ENCODE measurements at places on chromosomes 4 and X.

- DNase-seq = no peak
These were observed 38.5 kb downstream of the GPM6A start for GRCh38 chr4:175773566-175773965.

DNA sequence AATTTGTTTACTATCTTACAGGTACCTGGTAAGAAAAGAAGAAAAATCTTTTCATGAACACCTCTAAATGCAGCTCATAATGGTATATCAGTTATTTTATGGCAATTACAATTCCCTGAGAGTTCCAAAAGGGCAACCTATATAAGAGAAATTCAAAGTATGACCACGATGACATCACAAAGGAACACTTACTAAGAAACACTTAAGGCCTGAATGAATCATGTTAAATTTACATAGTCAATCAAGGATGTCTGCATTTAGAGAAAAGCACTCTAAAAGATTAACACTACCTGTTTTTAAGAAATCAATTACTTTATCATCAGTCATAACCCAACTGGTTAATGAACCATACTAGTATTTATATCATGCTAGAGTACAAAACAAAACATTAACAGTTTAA, 63.9 kb downstream of the LCORL start:
- no peak for DNase-seq

- no peak for DNase-seq
These were observed 18.2 kb downstream of the HAND2 start for GRCh38 chr4:173511787-173512361.

DNA sequence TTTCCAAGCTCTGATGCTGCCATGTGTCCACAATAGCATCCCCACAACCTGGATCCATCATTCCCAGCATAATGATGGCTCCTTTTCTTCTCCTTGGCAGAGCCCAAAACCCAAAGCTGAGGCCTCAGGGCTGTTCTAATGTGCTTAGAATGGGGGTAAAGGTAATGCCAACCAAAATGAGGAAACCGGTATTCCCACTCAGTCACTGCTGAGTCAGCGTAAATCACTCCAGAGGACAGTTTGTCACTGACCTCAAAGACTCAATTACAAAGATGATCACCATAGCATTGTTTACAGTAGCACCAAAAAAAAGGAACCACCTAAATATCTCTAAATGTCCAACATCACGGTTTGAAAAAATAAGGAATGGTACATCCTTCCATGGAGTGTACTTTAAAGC, 41.2 kb downstream of the OTOP1 start:
- no peak for DNase-seq

DNA sequence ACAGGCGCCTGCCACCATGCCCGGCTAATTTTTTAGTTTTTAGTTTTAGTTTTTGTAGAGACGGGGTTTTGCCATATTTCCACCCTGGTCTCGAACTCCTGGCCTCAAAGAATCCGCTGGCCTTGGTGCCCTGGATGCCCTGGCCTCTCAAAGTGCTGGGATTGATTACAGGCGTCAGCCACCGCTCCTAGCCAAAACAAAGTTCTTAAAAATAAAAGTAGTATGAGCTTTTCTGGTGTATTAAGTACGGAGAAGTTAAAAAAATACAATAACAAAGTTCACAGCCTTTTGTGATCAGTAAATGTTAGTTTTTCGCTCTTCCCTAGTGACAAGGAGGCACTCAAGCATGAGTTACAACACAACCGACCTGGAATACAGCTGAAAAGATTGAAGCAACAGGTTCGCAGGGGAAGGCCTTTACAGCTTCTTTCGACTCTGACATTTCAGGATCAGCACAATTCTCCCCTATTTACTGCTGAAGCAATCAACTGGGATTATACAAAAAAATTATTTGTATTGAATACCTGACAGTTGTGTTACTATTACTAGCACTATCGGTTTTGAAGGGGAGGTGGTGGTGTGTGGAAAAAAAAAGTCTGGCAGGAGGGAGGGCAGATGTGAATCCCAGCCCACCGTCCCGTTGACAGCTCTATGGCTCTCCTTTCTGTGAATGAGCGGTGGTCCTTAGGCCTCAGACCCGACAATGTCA, 893 bp upstream of the METAP1 start:
- DNase-seq = no peak

- DNase-seq = no peak
These were observed 17.2 kb upstream of the DCAF4L1 start for GRCh38 chr4:41964401-41964800.

DNA sequence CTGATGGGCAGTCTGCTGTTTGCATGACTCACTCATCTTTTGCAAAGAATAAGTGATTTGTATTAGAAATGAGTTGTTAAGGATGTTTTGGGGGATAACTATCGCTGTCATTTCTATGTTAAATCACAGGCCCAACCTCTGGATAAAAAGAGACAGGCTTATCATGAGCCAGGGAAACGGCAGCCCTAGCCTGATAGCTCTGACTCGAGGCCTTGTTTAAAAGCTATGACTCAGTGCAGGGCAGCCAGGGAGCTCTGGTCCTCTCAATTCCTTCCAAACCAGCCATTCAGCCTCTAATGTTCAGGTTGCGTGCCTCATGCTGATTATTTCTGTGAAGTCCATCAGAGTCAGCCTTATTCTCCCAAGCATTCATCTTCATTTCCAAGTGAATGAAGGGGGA, 305.9 kb upstream of the HAND2 start:
- no peak for DNase-seq

GRCh38 chrX:29851857-29852605, 363.3 kb upstream of the MAGEB2 start:
- DNase-seq = no peak

DNA sequence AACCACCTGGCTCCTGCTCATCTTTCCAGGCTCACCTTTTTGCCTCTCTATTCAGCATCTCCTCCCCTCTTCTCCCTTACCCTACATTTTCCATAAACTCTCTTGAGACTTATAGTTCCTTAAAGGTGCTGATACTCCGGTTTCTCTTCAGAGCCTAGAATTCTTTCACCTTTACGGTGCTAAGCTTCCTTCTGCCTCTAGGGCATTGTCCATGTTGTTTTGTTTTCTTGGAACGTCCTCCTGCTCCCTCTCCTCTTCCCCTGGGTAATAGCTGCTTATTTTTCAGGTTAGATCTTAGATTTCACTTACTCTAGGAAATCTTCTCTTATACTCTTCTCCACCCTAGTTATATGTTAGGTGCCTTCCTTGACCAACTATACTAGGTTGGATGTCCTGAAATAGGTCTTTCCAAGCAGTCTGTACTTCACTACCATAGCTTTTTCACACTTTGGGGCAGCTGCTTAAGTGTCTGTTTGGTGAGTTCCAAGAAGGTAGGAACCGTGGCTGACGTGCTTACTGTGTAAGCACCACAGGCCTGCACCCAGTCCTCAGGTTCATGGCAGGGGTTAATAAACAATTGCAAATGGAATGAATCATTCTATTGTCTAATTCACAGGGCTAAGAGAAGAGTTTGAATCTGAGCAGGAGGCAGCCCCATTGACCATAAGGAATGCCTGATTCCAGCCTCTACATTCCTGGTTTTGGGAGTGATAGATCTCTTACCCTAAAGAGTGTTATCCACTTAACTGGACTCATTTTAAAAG, 227.5 kb downstream of the MGST2 start:
- DNase-seq = no peak

- DNase-seq = no peak
These were observed 135.2 kb downstream of the ADGRL3 start for GRCh38 chr4:61335241-61335763.

- no peak for DNase-seq
These were observed 31.0 kb downstream of the SMIM43 start for GRCh38 chr4:121733942-121734341.

DNA sequence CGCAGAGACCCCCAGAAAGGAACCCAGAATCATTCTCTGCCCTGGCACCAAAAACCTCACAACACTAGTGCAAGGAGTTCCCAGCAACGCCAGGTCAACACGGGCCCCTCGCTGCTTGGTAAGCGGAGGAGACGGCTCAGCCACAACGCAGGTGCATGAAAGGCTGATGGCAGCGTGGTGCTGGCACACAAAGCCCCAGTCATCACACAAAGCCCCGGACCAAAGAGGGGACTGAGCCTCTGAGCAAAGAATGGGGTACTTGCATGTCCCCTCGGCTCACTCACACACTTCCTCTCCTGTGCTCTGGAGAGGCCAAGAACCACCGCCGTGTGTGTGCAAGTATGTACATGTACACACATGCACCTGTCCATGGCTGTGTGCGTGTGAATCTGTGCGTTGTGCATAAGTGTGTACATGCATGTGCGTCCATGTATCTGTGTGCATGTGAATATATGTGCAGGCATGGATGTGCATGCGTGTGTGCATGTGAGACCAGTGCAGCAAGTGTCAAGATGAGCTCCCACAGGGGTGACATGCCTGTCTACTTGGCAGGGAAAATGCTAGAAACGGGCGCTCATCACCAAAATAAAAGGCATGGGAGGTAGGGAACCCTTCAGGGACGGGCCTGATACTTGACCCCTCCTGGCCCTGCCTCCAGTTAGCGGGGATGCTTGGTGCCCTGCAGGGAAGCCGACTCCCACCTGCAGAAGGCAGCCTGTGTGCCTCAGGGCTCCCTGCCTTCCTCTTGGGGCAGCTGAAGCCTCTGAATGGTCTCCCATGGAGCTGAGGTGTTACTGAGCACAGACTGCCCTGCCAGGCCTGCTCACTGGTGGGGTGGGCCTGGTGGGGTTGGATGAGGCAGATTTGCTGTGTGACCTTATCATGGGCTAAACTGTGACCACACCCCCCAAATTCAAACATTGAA, 60.4 kb downstream of the ZFYVE28 start:
- no peak for DNase-seq

GRCh38 chrX:150456941-150457340, 93.8 kb downstream of the MAMLD1 start:
- DNase-seq = no peak

GRCh38 chr4:136867465-136867864, 664.8 kb downstream of the PCDH18 start:
- no peak for DNase-seq

- DNase-seq = no peak
These were observed 939.8 kb downstream of the GLUD2 start for GRCh38 chrX:121987163-121987562.
